ENCODE measurements at places on chromosomes 3 and 15.
A peak's percentile ranks its signal among the peaks of the same experiment; 100 is the strongest.

DNA sequence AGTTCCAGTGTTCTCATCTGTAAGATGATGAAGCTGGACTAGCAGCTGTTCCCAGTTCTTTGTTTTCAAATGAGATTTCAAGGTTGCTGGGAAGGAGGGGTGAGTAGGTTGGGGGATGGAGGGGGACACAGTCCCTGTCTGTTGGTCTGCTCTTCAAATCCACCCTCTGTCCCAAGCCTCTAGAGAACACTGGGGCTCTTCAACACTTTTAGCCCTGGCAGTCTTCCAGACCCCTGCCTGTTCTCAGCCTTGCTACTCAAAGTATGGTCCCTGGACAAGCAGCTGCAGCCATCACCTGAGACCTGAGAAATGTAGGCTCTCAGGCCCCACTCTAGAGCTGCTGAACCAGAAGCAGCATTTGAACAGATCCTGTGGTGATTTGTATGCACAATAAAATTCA lies 41.3 kb downstream of the NEK11 start:
- no peak for DNase-seq

DNA sequence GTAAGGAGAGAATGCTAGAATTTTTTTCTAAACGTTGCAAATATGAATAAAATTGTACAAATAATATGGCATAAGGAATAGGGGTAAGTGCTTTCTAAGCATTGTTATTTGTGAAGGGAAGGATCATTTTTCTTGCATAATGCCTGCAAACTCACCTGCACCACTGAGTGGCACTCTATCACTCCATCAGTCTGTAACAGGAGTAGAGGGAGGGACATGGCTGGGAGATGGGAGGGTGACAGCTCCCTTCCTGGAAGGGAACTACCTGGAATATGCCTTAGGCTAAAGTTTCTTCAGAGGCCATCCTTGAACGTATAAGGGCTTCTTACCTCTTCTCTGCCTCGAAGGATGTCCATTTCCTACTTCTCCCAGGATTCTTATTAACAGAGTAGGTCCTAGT lies 3.0 kb downstream of the NAALADL2 start:
- no peak for DNase-seq

DNA sequence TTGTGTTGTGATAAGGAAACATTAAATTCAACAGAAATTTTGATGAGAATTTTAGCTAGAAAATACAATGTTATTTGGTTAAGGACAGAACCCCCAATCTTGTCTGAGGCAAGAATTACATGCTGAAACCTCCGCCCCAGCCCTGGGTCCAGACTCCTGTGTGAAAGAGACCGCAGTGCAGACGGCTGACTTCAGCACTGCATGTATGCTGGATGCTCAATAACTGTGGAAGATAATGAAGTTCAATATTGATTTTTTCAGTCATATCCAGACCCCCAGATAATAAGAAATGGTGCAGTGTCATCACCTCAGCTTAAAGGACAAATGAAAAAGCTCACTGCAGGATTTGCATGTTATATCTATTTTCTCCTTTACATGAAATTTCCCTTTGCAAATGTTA lies 188.3 kb upstream of the CNTN4 start:
- no peak for DNase-seq

GRCh38 chr15:56568466-56569167 lies 103.7 kb upstream of the MNS1 start:
- DNase-seq = no peak

DNA sequence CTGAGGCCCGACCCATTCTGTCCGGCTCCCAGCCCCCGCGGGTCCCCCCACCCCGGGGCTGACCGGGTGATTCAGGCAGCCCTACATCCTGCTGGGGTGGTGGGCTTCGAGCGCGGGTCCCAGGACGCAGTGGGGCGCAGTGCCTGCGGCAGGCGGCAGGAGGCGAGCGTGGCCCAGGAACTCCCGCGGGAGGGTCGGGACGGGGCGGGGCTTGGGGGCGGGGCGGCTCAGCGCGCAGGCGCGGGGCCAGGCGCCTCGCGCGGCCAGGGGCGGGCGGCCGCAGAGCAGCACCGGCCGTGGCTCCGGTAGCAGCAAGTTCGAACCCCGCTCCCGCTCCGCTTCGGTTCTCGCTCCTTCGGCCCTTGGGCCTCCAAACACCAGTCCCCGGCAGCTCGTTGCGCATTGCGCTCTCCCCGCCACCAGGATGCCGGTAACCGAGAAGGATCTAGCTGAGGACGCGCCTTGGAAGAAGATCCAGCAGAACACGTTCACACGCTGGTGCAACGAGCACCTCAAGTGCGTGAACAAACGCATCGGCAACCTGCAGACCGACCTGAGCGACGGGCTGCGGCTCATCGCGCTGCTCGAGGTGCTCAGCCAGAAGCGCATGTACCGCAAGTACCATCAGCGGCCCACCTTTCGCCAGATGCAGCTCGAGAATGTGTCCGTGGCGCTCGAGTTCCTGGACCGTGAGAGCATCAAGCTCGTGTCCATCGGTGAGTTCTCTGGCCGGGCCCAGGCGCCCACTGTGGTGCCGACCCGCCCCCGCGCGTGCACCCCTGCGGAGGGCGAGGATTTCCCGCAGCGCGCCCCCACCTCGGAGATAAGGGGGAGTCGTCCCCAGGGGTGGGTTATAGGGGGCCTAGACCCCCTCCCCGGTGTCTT lies at the start of gene FLNB:
FLNB (plus strand) TSS at position 282 of the 885 bp plus-strand sequence; CDS start at position 425, 143 bp downstream.
- peak; percentile 68 for DNase-seq

DNA sequence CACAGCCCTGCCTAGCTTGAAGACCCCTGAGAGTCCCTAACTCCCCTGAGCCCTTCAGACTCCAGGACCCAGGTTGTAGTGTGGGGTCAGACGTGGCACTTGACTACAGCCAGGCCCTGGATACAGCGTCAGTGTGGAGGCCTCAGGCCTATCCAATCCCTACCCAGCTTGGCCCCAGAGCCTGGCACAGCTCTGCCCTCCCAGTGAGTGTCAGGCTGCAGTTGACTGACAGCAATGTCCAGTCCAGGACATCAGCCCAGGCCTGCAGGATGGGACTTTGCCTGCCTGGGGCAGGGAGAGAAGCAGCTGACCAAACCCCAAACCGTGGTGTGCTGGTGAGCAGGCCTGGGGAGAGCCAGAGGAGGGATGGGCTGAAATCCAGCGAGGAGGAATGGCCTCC lies 27.3 kb downstream of the KLF13 start:
- no peak for DNase-seq

GRCh38 chr3:189833266-189833665 lies 202.1 kb downstream of the TP63 start:
- no peak for DNase-seq

GRCh38 chr15:65724464-65725215 lies 67.5 kb downstream of the DENND4A start:
- no peak for DNase-seq

- DNase-seq = no peak
These were observed 603.6 kb upstream of the TGFBR2 start for GRCh38 chr3:30002797-30003196.

Measured in T-helper 17 cell (primary cell).